A673 (cell line): ENCODE measurements at places on chromosomes 2 and 18. TPM values are rescaled to one million over a fixed set of nuclear protein-coding genes. Genes with fewer than 3 reads are reported as not detected.
A peak's percentile ranks its signal among the peaks of the same experiment; 100 is the strongest.

The COLEC12 gene
- total RNA-seq, result 0.86 and 1.5 TPM in 2 replicates

The SAG gene
- 1.3 and 2.4 TPM in 2 replicates for total RNA-seq

- peaks cover 24% of the 10 kb centered on the region for H3K4me1 ChIP-seq
- H3K36me3 ChIP-seq, result no peaks in the 10 kb centered on the region
- H3K27ac ChIP-seq, result peak overlapping the region; percentile 77
- H3K27me3 ChIP-seq, result no peaks in the 10 kb centered on the region
These were observed 305.0 kb upstream of the ERBB4 start for GRCh38 chr2:212843409-212844199.

The PSMA8 gene
- not detected in 2 replicates for total RNA-seq

The CDH20 gene
- total RNA-seq, result 0.17 and 0.21 TPM in 2 replicates

The PAIP2B gene
- 1.1 and 2.3 TPM in 2 replicates for total RNA-seq

DNA sequence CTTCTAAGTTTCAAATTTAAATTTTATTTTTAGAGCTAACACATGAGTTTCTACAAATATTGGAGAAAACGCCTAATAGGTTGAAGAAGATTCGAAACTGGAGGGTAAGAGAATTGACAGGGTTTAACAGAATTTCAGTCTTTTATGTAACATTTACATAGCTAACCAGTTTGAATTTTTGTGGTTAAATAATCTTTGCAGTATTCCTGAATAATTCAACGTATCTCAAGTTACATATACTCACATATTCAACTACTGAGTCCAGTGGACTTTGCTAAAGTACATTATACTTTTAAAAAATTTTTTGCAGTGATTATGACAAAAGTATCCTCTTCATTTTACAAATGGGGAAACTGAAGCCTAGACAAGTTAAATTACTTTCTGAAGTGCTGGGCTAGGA is 34.0 kb downstream of the CCNT2 start:
- no peak overlapping the region for H3K27ac ChIP-seq
- H3K36me3 ChIP-seq, result peaks cover 59% of the 10 kb centered on the region
- no peak for DNase-seq
- no peaks in the 10 kb centered on the region for H3K27me3 ChIP-seq
- no peak overlapping the region for H3K4me3 ChIP-seq

GRCh38 chr2:224951723-224952481 is 90.4 kb downstream of the DOCK10 start:
- H3K27ac ChIP-seq, result no peak overlapping the region
- H3K27me3 ChIP-seq, result no peaks in the 10 kb centered on the region
- DNase-seq, result no peak
- peaks cover 24% of the 10 kb centered on the region for H3K4me1 ChIP-seq
- no peak overlapping the region for H3K4me3 ChIP-seq
- no peaks in the 10 kb centered on the region for H3K36me3 ChIP-seq

The DIS3L2 gene
- 38.7 and 45.1 TPM in 2 replicates for total RNA-seq

DNA sequence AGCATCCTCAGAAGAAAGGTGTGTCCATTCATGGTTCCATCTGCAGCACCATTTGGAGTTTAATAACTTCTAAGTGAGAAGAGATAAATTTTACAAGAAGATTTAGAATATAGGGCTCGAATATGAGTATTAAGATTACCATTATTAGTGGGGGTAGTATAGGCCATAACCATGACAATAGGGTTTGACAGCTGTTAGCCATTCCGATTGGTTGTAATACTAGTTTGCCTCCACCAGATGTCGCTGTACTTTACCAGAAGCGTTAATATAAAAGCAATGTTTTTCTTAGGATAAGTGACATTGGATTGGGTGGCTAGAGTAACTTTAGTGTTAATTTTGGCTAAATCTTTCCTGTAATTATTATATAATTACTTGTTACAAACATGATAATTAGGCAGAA is 107.5 kb upstream of the SRD5A2 start:
- no peaks in the 10 kb centered on the region for H3K4me1 ChIP-seq
- H3K4me3 ChIP-seq, result no peak overlapping the region
- no peaks in the 10 kb centered on the region for H3K27me3 ChIP-seq
- H3K27ac ChIP-seq, result no peak overlapping the region

The NYAP2 gene
- not detected in 2 replicates for total RNA-seq

The GPR39 gene
- total RNA-seq, result 3.4 and 3.6 TPM in 2 replicates

The ANKRD62 gene
- not detected in 2 replicates for total RNA-seq

The CNGA3 gene
- total RNA-seq, result not detected in 2 replicates

DNA sequence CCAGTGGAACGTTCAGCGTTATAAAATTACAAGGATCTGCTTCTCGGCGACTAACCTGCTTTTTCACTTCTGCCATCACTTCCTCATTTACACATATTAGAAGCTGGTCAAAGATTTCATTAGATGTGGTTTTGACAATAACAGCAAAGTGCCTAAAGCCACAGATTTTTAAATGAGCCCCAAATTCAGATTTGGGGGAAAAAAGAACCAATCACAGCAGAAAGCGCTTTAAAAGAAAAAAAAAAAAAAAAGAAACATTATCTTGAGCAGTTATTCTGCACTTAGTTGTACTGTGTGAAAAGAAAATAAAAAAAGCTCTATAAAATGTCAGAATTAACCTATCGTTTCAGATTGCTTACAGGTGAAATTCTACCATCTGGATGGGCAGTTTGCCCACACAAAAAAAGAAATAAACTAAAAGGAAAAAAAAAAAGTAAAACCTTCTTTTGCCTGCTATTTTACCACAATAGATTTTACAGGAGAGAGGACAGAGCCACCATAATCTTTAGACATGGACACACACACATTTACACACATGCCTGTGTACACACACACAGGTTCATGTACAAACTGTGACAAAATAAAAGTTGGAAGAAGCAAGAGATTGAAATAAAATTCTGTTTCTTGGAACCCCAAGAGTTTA is 167.2 kb downstream of the TCF4 start:
- no peak for DNase-seq
- H3K4me1 ChIP-seq, result peaks cover 81% of the 10 kb centered on the region
- H3K27ac ChIP-seq, result peak overlapping the region; percentile 78
- no peaks in the 10 kb centered on the region for H3K36me3 ChIP-seq

DNA sequence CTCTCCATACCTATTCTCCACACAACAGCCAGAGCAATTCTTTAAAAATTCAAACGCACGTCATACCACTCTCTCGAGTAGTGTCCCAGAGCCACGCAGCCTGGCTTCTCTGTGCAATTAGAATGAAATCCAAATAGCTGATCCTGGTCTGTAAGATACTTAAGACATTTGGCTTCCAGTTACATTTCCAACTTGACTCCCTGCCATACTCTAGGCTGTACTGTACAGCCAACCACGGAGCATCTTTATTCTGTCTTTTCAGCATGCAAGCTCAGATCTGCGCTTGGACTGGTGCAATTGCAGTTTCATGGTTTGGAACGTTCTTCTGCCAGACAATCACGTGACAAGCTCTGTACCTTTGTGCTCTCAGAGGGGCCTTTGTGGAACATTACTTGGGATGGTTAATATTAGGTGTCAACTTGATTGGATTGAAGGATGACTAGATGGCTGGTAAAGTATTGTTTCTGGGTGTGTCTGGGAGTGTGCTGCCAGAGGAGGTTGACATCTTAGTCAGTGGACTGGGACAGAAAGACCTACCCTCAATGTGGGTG is 325.6 kb downstream of the SOX11 start:
- no peaks in the 10 kb centered on the region for H3K4me1 ChIP-seq
- no peaks in the 10 kb centered on the region for H3K27me3 ChIP-seq
- no peak overlapping the region for H3K27ac ChIP-seq
- H3K36me3 ChIP-seq, result no peaks in the 10 kb centered on the region
- no peak overlapping the region for H3K4me3 ChIP-seq

The ATP8B1 gene
- total RNA-seq, result 35.6 and 39.3 TPM in 2 replicates

GRCh38 chr2:27854229-27854862 is 35.8 kb downstream of the RBKS start:
- no peak overlapping the region for H3K4me3 ChIP-seq
- H3K27ac ChIP-seq, result no peak overlapping the region
- no peaks in the 10 kb centered on the region for H3K36me3 ChIP-seq
- peaks cover 5% of the 10 kb centered on the region for H3K4me1 ChIP-seq
- no peak for DNase-seq
- H3K27me3 ChIP-seq, result no peaks in the 10 kb centered on the region

DNA sequence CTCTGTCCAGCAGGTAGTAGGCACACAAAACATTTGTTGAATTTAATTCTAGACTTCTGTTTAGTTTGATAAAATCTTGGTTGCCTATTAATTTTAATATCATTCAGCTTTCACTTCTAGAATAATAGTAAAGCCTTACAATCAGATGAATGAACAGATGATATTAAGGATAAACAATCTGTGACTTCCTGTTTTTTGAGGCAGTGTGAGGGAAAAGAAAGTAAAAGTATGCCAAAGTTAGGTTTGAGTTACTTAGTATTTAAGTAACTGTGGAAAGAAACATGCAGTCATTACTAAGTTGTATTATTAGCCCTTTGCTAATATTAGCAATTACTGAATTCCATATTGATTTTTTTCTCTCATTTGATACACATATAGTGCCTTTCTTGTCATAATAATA is 31.5 kb downstream of the EPB41L5 start:
- H3K4me1 ChIP-seq, result no peaks in the 10 kb centered on the region
- H3K27me3 ChIP-seq, result no peaks in the 10 kb centered on the region
- H3K36me3 ChIP-seq, result peaks cover 11% of the 10 kb centered on the region
- no peak for DNase-seq

DNA sequence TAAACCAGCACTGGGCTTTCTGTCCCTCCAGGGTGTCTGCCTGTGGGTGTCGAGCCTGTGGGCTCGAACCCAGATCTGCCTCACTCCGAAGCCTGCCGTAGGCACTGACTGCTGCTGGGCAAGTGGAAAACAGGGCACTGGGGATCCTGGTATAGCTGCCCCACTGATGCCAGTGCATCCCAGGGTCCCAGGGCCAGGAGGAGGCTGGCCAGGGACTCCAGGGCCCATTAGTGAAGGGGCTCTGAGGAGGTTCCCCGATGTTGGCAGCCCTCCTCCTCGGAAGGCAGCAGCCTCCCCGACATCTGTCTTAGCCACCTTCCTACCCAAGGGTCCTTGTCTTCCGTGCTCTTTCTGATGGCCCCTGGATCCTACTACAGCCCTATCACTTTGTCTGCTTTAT is 96.1 kb downstream of the RTN4 start:
- H3K36me3 ChIP-seq, result no peaks in the 10 kb centered on the region
- no peak overlapping the region for H3K4me3 ChIP-seq
- no peaks in the 10 kb centered on the region for H3K27me3 ChIP-seq
- H3K4me1 ChIP-seq, result peaks cover 20% of the 10 kb centered on the region

GRCh38 chr2:8965216-8965969 is 38.1 kb downstream of the MBOAT2 start:
- H3K36me3 ChIP-seq, result no peaks in the 10 kb centered on the region
- DNase-seq, result no peak
- H3K4me1 ChIP-seq, result no peaks in the 10 kb centered on the region
- H3K27me3 ChIP-seq, result no peaks in the 10 kb centered on the region

GRCh38 chr18:4806331-4806730 is 351.2 kb upstream of the DLGAP1 start:
- peaks cover 23% of the 10 kb centered on the region for H3K27me3 ChIP-seq
- no peaks in the 10 kb centered on the region for H3K36me3 ChIP-seq
- no peak overlapping the region for H3K27ac ChIP-seq
- no peak for DNase-seq

The CHRND gene
- total RNA-seq, result not detected in 2 replicates

DNA sequence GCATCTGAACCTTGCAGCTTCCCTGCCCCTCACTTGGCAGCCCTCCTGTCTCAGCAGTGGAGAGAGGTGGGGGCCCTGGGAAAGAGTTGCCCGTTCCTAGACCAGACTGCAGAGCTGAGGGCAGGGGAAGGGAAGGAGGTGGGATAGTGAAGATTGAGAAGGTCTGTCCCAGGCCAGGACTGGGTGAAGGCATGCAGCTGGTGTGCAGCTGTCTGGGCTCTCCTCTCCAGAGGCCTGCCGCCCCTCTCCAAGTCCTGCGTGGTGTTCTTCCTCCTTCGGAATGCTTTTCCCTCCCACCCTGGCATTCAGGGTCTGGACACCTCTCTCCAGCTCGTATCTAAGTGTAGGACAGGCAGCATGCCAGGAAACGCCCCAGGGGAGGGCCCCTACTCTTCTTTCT is 323.5 kb downstream of the CELF4 start:
- H3K4me1 ChIP-seq, result no peaks in the 10 kb centered on the region
- no peak overlapping the region for H3K27ac ChIP-seq
- DNase-seq, result no peak
- no peaks in the 10 kb centered on the region for H3K36me3 ChIP-seq
- H3K27me3 ChIP-seq, result no peaks in the 10 kb centered on the region

The KIAA2012 gene
- total RNA-seq, result 0.13 TPM in 1 of 2 replicates, not detected in the other

DNA sequence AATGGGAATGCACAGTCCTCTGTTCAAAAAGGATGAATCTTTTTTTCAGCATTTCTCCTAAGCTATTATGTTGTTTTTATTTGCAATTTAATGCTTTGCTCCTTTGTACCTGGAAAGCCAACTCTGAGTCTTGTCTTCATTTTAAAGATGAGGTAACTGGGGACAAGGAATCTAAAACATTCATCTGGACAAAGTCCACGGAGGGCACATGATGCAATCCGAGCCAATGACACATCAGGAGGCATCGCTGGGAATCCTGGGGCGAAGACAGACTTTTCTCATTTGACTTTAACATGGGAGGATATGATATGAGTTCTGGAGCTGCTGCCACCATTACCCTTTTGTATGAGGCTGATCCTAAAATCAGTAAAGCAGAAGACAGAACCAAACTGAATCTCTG is 116.5 kb upstream of the REG3G start:
- no peak overlapping the region for H3K27ac ChIP-seq
- H3K4me1 ChIP-seq, result no peaks in the 10 kb centered on the region
- no peak for DNase-seq
- no peaks in the 10 kb centered on the region for H3K27me3 ChIP-seq

GRCh38 chr2:54912893-54913292 is 137.4 kb downstream of the RTN4 start:
- no peak overlapping the region for H3K4me3 ChIP-seq
- H3K36me3 ChIP-seq, result no peaks in the 10 kb centered on the region
- no peaks in the 10 kb centered on the region for H3K27me3 ChIP-seq
- no peaks in the 10 kb centered on the region for H3K4me1 ChIP-seq
- H3K27ac ChIP-seq, result no peak overlapping the region

The AGXT gene
- not detected in 2 replicates for total RNA-seq

GRCh38 chr2:111627256-111627655 is 256.7 kb downstream of the ANAPC1 start:
- H3K4me1 ChIP-seq, result peaks cover 14% of the 10 kb centered on the region
- DNase-seq, result no peak
- no peak overlapping the region for H3K27ac ChIP-seq
- no peaks in the 10 kb centered on the region for H3K27me3 ChIP-seq

The COL3A1 gene
- total RNA-seq, result 12.6 and 23.7 TPM in 2 replicates

DNA sequence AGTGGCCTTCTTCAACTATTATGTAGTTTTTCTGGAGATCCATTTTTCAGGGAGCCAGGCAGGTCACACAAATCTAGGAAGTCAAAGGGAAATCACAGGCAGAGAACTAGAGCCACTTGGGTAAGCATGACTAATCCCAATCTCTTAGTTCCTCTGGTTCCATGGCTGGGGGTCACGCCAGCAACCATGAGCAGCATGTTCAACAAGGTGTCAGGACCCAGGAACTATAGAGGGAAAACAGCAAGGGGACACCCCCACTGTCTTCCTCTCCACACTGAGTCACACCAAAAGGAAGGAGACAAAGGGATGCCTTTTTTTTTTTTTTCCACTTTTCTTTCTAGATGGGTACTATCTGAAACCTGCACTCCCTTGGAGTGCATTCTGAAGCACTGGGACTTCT is 250.9 kb downstream of the OTX1 start:
- DNase-seq, result no peak
- H3K4me1 ChIP-seq, result no peaks in the 10 kb centered on the region
- H3K27me3 ChIP-seq, result no peaks in the 10 kb centered on the region
- no peaks in the 10 kb centered on the region for H3K36me3 ChIP-seq
- H3K4me3 ChIP-seq, result no peak overlapping the region
